ENCODE measurements at places on chromosomes 2 and 18.

- DNase-seq, result no peak
Observed at GRCh38 chr2:162917626-162918025, 79.1 kb upstream of the KCNH7 start.

DNA sequence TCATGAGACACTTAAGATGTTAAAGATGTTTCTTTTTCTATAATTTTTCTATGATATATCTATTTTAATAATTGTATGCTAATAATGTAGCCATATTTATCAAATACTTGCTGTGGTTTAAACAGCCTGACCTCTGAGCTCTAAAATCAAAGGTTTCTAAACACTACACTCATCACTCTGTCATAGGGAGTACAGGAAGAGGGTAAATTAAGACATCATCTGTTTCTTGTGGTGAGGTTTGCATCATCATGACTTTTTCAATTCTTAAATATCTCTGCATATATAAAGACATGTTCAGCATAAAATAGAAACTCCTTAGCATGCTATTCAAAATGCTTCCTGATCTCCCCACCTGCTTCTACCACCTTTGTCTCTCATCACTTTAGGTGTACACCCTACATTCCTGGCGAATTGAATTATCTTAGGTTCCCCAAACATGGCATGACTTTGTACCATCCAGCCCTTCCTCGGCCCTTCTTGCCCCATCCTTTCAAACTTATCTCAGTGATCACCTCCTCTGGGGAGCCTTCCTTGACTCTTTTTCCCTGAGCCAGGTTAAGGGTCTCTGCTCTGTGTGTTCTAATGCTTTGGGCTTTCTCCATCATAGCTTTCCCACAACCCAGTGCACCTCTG is 105.3 kb upstream of the TTN start:
- no peak for DNase-seq

- no peak for DNase-seq
Observed at GRCh38 chr18:38368246-38368645, 802.6 kb upstream of the CELF4 start.

DNA sequence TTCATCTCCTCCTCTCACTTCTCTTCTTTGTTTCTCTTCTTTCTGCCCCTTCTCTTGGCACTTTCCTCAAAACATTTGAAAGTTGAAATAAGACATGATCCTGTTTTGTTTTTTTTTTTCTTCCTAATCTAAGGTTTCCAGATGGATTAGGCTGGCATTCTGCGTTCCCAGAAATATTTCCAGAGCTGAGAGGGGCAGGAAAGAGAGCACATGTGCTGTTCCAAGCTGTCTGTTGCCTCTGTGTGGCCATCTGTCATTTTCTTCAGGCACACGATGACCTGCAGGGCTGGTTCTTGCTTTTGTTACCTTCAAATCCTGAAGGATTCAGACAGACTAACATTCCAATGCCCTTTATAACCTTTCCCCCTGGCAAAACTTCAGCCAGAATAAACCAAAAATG is 142.9 kb downstream of the RNF144A start:
- DNase-seq, result no peak

GRCh38 chr18:76353046-76353445 is 142.0 kb downstream of the ZNF516 start:
- no peak for DNase-seq

DNA sequence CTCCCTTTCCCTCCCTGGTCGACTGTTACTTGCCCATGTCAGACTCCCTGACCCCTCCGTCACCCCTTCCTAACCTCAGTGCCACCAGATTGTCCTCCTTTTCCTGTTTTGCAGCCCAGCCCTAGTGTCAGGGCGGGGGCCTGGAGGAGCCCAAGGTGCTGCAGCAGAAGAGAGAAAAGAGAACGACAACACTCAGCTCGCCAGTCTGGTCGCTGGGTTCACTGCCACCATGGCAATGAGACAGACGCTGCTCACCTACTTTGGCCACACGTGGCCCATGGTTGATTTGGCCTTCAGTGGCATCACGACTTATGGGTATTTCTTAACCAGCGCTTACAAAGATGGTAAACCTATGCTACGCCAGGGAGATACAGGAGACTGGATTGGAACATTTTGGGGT is 108.4 kb upstream of the RMDN2 start:
- no peak for DNase-seq

GRCh38 chr2:234954551-234954992 is 2.8 kb downstream of the SH3BP4 start:
- no peak for DNase-seq

DNA sequence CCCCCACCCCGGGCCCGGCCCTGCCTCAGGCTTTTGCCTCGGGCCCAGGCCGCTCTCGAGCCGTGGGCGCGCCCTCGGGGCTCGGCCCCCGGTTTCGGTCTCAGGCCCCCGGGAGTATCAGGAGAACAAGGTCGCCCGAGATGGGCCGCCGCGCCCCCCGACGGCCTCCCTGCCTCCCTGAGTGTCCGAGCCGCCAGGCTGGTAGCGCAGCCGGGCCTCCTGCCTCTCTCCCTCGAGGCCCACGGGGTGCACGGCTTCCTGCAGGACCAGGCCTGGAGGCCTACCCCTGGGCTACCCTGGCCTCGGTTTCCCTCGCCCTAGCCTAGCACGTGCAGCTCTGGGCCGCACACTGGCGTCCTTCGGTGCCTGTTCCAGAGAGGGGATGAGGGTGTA is 8.4 kb downstream of the GBX2 start:
- DNase-seq, result no peak

DNA sequence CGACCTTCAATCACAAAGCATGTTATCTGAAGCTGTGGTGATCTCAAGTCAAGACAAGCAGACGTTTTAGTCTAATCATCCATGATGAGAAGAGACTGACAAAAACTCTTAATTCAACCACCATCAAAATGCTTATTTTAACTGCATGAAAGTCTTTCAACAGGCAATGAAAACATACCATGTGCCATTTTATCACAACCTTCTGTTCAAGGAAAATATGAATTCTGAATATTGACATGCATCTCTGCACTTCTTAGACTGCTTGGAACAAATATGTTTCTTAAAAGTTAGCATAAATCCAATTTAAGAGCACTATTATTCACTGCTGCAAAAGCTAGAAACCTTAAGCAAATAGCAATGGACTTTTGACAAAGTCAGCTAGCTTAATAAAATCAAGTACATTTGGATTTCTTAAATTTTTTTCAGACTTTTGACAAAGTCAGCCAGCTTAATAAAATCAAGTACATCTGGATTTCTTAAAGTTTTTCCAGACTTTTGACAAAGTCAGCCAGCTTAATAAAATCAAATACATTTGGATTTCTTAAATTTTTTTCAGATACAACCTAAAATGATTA is 70.9 kb downstream of the OLA1 start:
- no peak for DNase-seq

DNA sequence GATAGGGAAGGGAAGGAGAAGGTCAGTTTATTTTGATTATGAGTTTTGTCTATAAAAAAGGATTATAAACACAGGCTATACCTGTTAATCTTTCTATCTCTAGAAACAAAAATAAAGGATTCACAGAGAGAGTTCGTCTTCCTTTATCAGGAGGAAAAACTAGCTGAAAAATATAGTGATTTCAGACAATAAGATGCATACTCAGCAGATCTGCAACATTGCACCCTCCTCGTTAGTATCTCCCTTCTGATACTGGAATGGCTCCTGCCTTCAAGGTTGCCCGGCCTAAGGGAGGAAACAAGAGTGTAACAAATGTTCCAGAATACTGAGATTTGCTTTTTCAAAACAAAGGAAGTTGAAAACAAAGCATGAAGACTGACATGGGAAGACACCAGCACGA is 48.7 kb upstream of the LRATD1 start:
- no peak for DNase-seq

DNA sequence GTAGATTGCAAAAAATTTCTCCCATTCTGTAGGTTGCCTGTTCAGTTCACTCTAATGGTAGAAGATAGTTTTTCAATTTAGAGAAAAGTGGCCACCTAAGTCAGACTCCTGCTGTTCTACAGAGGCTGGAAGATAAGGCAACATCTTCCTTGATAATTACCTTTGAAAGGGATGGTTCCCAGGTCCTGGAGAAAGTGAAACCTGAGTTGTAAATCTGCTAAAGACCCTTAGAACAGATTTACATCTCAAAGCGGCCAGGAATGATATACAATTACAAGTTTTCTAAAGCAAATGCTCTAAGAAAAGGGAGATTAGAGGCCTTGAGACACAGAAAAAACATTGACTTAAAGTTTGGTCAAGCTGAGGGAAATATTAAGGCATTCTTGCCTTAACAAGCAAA is 1350.2 kb upstream of the FAM98A start:
- no peak for DNase-seq

GRCh38 chr18:8610459-8610851 is 1.2 kb downstream of the RAB12 start:
- no peak for DNase-seq

- DNase-seq, result no peak
Observed at GRCh38 chr2:46863882-46864281, 51.7 kb downstream of the MCFD2 start.

DNA sequence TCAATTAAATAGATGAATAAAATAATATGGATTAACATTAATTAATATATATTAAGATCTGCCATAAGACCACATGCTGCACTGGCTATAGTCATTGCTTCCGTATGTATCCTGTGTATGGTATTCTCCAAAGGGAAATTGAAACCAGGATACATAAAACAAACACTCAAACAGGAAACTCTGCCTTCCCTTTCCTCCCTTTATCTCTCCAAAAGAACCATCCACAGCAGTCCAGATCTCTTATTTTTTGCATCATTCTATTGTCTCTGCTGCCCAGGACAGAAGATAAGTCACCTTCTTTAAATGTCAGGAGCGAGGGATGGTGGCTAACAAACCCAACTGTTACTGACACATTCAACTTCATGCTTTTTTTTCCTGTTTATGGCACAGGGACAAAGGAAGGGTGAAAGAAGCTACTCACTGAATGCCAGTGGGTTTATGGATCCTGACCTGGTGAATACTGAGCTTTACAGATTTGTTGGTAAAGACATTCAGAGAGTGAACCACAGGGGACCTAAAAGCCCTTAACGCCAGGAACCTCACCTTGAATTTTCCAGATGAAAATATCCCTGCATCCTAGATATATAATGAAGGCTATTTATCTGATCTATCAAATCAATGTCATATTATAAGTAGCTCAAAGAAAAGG is 67.5 kb downstream of the CSRNP3 start:
- no peak for DNase-seq

DNA sequence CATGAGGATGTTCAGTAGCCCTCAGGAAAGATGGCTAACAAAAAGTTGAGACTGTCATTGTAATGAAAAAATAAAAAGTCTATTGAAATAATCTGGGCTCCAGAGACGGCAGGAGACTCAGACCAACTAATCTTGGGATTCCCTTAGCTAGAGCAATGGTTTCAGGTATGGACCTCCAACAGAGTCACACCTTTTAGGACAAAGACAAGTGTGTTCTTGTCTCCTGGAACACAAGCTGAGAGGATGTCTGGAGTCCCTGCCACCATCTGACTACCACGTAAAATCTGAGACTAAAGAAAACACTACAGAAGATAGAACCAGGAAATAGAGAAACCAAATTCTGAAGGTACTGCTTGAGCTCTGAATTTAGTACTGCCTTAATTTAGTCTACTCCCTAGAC is 103.3 kb upstream of the RBBP8 start:
- DNase-seq, result no peak

GRCh38 chr18:34972765-34973414 is 68.3 kb upstream of the MAPRE2 start:
- DNase-seq, result no peak

- DNase-seq, result no peak
Observed at GRCh38 chr2:207873794-207874193, 104.1 kb upstream of the FZD5 start.

DNA sequence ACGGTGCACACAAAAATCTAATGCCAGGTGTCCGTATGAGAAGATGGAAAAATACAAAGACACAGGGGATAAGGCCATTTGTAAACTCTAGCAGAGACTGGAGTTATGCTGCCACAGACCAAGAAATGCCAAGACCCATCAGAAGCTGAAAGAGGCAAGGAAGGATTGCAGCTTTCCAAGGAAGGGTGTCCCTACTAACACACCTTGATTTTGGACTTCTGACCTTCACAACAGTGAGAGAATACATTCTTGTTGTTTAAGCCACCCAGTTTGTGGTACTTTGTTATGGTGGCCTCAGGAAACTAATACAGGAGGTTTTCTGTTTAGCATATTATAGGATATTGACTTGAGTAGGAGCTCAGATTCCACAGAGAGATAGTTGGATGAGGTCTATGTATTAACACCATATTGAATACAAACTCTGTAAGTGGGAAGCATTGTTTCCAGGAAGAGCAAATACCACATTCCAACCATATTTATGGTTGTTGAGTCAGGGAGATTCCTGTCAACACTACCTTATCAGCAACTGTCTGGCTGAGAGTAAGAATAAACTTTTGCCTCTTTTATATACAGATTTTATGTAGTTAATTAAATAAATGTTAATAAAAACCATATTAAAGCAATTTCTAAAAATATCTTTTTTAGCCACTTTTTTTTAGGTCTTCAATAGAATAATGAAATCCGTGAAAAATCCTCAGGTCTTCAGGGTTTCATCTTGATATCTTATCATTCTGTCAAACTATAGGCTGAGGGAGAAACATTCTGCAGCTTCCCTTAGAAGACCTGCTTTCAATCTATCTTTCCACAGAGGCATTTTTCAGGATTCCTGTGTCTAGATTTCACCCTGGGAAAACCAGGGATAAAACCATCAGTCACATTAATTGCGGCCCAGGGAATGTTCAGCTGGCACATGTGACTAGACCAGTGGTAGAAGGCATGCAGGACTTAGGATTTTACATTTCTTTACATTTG is 35.4 kb upstream of the HNMT start:
- DNase-seq, result peak; percentile 4

DNA sequence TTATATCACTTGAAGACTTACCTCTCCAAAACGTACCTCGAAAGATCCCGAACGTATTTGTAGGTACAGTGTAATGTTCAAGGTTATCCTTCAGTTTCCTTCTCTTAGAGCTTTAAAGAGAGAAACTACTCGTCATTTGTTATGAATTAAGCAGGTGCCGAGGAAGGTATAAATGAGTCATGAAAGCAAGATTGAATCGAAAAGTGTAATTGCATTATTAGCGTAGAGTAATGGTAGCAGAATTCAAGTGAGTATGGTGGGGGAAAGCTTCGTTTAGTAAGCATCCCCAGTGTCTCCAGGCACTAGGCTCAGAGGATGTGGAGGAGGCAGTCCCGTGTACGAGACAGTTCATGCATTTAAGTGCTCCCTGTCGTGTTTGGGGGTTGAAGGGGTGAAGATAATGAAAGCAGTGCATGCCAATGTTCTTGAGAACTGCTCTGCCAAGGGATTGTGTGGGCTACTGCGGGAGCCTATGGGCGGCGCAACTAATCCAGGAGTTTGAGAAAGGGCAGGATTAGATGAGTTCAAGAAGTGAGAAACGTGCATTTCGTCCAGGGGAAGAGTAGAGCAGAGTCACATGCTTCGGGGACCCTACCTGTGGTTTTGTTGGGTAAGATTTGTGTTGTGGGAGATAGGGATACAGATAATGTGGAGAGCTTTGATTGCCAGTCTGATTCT is 858 bp downstream of the POLR1B start:
- DNase-seq, result peak; percentile 15
